Cortex of kidney (tissue), 1 donor: ENCODE measurements at places on chromosomes 4 and X.
A peak's percentile ranks its signal among the peaks of the same experiment; 100 is the strongest.

DNA sequence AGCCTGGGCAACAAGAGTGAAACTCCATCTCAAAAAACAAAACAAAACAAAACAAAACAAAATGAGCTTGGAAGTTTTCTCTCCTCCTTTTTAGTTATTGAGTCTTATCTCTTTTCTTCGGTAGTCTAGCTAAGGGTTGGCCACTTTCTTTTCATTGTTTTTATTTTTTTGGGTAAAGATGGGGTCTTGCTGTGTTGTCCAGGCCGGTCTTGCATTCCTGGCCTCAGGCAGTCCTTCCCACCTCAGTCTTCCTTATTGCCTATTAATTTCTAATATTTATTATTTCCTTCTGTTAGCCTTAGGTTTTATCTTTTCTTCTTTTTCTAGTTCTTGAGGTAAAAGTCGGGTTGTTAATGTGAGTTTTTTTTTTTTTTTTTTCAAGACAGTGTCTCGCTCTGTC lies 16.4 kb downstream of the METAP1 start:
- no peak for DNase-seq

DNA sequence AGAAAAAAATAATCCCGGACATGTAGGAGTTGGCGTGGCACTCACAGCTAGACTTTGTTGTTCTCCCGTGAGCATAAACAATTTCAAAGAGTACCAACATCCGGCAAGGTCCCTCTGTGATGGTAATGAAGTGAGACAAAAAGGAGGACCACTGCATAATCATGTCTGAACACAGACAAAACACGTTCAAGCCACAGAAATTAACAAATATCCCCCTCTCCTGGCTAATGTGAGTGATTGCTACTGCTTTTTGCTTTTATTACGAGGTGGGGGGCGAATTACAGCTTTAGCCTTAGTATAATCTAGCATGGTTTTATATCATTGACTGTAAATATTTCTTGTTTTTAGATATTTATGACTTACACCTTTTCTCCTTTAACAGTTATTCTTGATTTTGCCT lies 118.5 kb downstream of the PLS3 start:
- DNase-seq: no peak

DNA sequence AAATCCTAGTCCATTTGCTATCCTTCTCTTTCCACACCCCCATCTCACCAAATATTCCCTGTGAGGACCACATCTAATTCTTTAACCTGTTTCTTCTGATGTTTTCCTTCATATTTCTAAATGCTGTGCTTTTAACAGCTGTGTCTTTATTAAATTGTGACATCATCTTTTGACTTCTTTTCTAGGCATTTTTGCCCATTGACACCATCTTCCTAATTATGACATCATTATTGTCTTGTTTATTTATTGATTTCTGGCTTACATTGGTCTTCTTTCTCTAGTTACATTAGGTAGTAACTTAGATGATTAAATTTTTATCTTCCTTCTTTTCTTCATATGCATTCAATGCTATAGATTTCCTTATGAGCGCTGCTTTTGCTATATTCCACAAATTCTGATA lies 175.8 kb upstream of the PDE5A start:
- DNase-seq: no peak

DNA sequence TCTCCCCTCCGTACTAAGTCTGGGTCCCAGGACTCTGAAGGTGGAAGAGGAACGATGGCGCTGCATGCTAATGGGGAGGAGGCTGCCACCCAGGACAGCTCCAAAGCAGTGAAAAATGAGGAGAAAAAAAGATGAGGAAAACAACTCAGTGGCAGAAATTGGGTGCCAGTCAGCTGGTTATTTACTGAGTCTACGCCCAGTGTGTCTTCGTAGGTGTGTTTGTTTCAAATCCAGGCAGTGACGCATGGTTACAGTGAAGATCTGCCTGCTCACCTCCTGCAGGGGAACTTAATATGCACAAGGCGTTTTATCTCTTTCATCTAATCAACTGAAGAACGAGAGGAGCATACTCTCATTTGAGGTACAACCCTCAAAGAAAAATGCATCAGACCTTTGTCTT lies 70.9 kb upstream of the FBXW7 start:
- DNase-seq: no peak

DNA sequence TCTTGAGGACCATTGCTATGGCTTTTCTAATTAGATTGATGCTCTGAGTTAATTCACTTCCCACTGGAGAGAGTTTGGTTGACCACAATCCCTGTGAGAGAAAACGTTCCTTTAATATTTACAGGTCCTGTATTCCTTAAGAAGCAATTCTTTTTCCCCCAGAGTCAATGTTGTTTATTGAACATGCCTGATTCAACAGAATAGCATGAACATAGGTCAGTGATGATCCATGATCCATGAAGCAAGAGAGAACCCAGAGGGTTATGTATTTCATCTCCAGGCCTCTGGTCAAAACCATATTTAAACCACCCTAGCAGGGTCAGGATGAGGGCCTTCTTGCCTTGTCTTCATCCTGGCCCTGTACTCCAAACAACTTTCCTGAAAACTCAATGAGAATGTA lies 39.4 kb upstream of the EFHC2 start:
- DNase-seq: no peak

DNA sequence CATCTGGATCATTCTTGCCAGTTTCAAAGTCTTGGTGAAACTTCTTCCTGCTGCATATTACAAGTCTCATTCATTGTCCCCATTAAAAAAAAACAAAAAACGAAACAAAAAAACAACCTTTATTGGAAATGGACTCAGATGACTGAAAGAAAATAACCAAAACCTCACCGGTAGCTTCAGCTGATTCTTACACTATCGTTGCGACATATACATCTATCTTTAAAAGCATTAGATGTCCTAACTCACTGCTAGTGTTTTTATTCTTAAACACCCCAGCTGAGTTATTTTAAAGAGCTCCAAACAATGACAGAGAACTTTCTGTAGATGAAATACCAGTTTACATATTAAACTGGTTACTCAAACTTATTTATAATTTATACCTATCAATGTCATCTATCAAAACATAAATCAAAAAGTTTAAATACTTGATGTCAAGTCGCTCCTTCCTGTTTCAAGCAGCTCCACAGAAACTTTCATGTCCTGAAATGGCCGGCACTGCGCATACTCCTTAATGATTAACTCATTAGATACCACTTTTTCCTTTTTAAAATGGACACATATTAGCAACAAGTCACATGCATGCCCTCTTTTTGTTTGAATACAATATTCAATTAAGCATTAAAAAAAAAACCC lies 87.2 kb downstream of the HPRT1 start:
- DNase-seq: no peak

GRCh38 chr4:92988301-92988700 lies 684.5 kb downstream of the GRID2 start:
- DNase-seq: no peak

- no peak for DNase-seq
Measured at GRCh38 chrX:114924856-114925255, 92.6 kb downstream of the IL13RA2 start.

DNA sequence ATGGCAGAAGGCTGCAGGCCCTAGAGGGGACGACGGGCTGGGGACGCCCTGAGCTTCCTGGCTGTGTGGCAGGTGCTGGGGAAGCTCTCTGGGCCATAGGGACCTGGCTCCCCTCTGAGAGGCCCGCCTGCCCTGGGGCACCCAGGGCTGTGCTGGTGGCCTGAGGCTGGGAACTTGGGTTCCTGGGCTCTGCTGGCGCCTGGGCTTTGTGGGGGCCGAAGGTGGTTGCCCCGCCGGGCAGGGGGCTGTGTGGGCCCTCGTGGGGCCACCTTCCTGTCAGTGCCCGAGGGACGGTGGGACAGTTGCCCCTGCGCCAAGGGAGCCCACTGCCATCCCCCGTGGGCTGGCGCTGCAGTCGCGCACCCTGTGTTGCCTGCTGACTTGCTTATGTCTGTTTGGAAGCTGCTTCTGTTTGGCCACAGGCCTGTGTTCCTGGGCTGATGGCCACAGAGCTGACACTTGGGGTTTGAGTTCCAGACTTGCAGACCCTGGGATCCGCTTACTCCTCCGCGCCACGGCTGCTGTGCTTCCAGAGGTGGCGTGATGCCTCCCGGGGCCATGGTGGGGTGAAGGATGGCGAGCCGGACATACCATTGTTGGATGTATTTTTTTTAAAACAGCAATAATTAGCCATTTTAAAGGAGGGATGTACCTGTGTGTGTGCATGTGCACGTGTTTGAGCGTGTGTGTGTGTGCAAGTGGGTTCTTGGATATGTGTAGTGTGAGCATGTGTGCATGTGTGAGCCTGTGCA lies 8.5 kb downstream of the NAT8L start:
- DNase-seq: no peak

DNA sequence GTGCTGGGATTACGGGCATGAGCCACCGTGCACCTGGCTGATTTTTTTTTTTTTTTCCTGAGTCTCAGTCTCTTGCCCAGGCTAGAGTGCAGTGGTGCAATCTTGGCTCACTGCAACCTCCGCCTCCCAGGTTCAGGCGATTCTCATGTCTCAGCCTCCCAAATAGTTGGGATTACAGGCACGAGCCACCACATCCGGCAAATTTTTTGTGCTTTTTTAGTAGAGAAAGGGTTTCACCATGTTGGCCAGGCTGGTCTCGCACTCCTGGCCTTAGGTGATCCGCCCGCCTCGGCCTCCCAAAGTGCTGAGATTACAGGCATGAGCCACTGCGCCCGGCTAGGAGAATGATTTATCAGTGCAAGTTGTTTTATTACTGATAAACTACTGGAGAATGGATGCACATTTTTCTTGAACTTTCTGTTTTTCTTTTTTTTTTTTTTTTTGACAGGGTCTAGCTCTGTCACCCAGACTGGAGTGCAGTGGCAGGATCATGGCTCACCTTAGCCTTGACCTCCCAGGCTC lies 39.7 kb upstream of the DHRSX start:
- DNase-seq: no peak

DNA sequence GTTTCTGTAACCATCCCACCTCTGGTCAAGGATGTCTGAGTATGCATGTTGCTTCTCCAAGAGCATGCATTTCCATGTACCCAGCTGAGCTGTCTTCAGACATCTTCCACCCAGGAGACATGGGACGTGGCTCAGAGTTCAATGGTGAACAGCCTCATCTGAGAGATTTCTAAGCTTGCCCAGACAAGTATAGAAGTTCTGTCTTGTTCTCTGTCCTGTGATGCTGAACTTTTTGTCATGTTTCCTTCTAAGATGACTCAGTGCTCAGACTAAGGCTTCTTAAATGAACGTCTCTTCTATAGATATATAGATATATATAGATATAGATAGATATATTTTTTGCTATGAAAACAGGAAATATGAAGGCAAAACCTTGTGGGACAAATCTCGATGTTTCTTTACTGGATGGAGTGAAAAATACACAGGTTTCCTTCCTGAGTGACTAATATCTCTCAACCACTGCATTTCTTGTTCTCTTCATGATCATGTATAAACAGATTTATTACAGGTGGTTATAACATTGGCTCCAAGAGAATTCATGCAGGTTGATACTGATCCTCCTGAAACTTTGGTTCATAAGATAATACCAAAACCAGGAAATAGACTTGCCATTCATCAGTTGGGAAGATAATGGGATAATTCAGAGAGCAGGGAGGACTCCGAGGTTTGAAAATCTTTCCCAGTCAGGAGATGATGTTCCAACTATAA lies 168.2 kb downstream of the ZNF518B start:
- no peak for DNase-seq

DNA sequence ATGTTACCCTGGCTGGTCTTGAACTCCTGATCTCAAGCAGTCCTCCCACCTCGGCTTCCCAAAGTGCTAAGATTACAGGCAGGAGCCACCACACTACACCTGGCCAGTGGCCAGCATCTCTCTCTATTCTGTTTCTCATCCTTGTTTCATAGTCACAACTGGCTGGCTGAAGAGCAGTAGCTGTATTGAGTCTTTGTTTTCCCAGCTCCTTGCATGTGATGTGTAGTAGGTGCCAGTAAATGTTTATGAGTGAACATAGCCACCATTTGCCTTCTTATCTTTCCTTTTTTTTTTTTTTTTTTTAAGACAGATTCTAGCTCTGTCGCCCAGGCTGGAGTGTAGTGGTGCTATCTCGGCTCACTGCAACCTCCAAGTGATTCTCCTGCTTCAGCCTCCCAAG lies 23.6 kb downstream of the NUDT9 start:
- no peak for DNase-seq

GRCh38 chr4:123398066-123398852 lies 1.7 kb downstream of the SPRY1 start:
- peak; percentile 14 for DNase-seq

GRCh38 chrX:151676196-151676595 lies 19.1 kb upstream of the PRRG3 start:
- no peak for DNase-seq
